T-cell (primary cell): ENCODE measurements at places on chromosomes 2 and 18.

DNA sequence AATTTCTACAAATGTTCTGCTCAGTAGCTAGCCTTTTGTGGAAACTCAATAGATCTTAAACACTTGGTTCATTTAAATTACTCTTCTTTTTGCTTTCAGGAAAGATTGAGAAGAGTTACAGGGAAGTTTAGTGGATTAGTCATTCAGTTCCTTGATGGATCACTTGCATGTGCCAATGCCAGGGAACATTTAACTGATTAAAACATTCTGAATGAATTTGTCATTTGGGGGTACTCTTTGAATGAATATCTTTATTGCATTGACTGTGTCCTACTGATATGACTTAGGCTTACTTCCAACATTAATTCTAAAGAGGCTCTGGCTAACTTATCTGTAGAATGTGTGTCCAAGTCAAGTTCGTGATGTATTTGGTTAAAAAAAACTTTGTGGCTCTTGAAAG is 199.8 kb downstream of the PLCL1 start:
- DNase-seq: no peak

GRCh38 chr2:95277246-95277906 is 3.1 kb downstream of the PROM2 start:
- no peak for DNase-seq

GRCh38 chr2:106061611-106062349 is 132.3 kb downstream of the UXS1 start:
- DNase-seq: no peak

DNA sequence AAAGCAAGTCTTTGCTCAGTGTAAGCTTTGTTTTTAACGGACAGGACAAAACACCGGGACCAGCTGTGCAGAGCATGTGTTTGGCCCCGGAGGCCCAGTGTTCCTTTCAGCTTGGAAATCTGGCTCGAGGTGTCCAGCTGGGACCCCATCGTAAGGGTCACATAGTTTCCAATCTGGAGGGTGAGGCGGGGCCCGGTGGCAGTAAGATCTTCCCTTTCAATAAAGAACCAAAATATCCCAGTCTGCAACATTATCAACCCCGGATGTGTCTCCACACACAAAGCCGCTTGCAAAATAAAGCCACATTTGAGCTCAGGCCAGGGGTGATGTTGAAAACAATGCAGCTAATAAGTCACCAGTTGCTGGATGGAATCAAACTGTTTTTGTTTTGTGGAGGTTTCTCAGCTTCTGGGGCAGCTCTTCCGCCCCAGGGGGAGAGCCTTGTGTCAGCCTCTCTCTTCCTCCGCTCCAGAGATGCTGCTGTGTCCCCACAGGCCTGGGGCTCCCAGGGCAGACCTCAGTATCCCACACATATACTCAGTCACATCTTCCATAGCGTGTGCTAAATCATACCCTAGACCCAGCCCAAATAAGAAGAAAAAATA is 138.6 kb upstream of the GLI2 start:
- DNase-seq: no peak

GRCh38 chr2:30732376-30732775 is 74.9 kb downstream of the CAPN13 start:
- DNase-seq: no peak

DNA sequence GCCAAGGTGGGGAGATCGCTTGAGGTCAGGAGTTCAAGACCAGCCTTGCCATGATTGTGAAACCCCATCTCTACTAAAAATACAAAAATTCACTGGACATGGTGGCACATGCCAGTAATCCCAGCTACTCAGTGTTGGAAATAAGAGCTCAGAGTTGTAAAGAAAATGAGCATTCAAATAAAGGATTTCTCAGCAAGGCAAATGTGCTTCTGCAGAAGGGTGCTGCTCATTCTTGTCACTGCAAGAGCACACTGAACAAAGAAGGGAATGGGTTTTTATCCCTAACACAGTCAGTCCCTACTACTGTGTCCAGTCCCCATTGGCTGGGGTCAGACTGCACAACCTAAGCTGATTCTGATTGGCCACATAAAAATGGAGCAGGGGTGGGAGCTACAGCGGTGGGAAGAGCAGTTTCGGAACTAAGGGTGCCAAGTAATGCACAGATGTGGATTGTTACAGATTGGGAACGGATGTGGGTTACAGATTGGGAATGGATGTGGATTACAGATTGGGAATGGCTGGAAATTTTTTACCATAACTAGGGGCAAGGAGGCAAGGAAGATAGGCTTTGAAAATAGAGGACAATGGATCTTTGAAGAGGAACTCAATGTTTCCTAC is 31.1 kb upstream of the TRAPPC8 start:
- DNase-seq: no peak

- no peak for DNase-seq
Observed at GRCh38 chr18:42675810-42676209, 439.7 kb downstream of the RIT2 start.

- DNase-seq: no peak
Observed at GRCh38 chr2:175318542-175318941, 137.0 kb upstream of the ATP5MC3 start.

- no peak for DNase-seq
Observed at GRCh38 chr18:376311-376710, 108.5 kb upstream of the THOC1 start.

- DNase-seq: no peak
Observed at GRCh38 chr18:48959921-48960920, 9.5 kb upstream of the SMAD7 start.

GRCh38 chr18:62118328-62118727 is 68.5 kb downstream of the PIGN start:
- DNase-seq: no peak

- DNase-seq: no peak
Observed at GRCh38 chr18:31741097-31741735, 19.5 kb downstream of the SLC25A52 start.

- DNase-seq: no peak
Observed at GRCh38 chr2:127228102-127228501, 8.0 kb upstream of the CYP27C1 start.

DNA sequence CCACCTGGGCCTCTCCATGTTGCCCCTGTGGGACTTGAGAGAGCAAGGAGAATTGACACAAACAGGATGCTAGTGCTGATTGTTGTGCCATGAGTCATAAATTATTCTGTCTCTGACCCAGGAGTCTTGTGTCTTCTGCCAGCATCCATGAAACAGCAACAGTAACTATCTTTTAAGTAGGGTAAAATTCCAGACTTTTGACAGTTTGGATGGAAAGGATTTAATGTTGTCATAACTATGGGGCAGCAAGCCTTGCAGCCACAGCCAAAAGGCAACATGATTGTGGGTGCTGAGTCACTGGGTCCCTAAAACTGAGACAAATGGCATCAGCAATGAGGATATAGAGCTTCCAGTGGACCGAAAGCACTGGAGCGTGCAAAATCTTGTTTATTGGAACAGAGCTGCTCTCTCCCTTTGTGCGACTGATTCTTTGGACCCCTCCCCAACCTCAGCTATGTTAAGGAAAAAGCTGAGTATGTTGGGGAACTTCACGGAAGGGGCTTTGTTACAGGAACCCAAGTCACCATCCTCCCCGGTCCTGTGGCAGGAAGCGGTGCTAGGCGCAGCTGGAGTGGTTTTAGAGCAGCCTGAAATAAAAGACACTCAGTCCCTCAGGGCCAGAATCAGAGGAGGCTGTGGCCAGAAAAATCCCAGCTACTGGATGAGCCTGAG is 9.6 kb upstream of the ITPRIPL1 start:
- DNase-seq: no peak

GRCh38 chr2:168139852-168140251 is 107.5 kb downstream of the STK39 start:
- DNase-seq: no peak

DNA sequence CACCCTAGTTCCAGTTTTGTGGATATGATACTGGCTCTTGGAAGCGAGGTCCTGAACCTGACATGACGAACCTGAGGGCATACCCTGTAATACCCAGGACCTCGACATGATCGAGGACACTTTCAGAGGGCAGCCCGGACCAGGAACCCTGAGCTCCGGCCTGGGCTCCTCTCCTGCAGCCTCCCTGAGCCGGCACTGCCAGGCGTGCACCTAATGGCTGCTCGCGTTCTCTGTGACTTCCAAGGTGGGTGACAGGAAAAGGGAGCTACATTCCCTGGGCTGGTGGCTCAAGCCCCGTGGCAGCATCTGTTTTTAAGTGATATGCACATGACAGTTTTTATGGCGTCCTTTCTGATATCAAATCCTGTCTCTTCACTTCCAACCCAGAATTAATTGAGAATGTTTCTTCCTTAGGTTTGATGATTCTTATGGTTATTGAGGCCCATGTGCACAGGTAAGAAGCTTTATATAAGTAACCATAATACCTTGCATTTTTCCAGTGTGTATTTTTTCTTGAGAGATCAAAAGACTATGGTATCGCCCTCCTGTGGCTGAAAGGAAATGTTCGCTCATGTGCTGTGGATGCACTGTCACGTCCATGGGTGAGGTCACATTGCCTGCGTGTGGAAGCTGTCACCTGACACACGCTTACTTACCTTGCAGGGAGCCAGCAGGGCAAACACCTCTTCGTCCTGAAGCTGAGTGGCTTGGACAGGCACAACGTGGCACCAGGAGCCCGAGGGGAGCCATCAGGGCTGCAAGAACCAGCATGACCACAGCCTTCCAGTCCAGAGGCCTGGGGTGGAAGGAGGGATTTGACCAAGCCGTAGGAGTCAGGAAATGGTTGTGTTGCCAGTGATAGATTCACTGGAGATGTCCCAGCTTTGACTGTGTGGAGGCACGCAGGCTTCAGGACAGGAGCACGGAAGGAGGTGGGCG is 367.4 kb upstream of the MYT1L start:
- peak; percentile 37 for DNase-seq

- no peak for DNase-seq
Observed at GRCh38 chr2:38074058-38074763, 1.7 kb downstream of the CYP1B1 start.

GRCh38 chr2:192414794-192415193 is 220.1 kb upstream of the TMEFF2 start:
- DNase-seq: no peak

DNA sequence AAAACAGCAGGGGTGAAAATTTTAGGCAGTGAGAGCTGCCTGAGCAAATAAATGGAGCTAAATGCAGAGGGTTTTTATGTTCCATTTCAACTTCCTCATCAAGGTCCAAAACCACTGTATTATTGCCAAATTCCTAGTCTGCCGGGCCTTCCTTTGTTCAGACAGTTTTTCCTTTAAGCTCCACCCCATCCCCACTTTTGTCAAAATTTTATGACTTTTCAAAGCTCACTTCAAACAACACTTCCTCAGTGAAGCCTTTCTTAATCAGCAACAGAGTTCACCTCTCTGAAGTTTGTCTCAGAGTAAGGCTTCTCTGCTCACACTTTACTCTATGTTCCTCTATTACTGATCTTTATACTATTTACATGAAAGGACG is 81.3 kb downstream of the CERKL start:
- DNase-seq: no peak

GRCh38 chr2:149221898-149222297 is 108.5 kb upstream of the LYPD6 start:
- DNase-seq: no peak

DNA sequence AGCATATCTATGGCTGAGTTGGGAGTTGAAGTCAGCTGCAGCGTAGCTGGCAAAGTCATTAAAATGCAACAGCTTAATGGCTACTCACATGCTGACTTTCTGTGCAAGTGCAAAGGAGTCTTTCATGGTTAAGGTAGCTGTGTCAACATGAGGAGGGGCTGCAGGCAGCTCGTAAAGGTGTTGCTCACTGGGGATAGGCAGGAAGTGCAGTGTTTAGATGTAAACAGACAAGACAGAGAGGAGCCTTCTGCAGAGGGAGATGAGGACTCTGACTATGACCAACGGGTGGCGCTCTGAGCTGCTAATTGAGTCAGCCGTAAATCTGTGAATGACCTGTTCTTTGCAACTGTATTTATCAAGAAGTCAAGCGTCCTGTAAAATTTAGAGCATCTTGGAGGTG is 22.3 kb upstream of the CAVIN2 start:
- DNase-seq: no peak

DNA sequence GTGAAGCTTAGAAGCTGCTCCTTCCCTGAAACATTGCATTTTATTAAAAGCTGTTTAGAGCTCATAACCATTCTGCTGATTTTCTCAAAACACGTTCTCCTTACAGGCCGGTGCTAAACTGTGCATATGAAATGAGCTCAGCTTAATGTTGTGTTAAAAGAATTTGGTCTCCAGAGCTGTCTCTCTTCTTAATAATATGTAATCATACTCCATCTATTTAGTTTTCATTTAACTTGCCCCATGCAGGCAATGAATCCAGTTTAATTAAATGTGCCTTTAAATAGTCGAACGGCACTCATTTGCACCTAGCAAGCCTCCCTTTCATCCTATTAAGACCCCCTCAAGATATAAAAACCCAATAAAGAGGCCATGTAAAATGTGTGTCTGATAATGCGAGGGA is 76.3 kb downstream of the HNMT start:
- DNase-seq: no peak

DNA sequence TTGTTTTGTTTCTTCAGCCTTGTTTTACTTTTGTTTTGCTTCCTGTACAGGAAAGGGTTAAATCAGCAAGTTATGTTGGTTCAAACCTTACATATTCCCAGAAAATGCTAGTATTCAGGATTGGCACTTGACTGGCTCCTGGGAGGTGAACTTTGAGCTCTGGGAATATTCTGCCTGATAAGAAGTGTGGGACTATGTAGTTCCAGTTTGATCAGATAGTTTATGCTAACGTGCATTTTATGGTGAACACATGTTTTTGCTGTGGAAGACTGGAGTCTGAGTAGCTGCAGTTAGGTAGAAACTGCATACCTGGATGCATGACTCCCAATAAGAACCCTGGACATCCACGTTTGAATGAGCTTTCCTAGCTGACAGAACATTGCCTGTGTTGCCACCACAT is 603.1 kb upstream of the HS6ST1 start:
- DNase-seq: no peak

GRCh38 chr2:206802654-206803514 is 37.5 kb downstream of the FASTKD2 start:
- DNase-seq: no peak

- no peak for DNase-seq
Observed at GRCh38 chr2:57907411-57907810, 139.2 kb upstream of the VRK2 start.

GRCh38 chr18:7592305-7593071 is 25.4 kb downstream of the PTPRM start:
- no peak for DNase-seq

DNA sequence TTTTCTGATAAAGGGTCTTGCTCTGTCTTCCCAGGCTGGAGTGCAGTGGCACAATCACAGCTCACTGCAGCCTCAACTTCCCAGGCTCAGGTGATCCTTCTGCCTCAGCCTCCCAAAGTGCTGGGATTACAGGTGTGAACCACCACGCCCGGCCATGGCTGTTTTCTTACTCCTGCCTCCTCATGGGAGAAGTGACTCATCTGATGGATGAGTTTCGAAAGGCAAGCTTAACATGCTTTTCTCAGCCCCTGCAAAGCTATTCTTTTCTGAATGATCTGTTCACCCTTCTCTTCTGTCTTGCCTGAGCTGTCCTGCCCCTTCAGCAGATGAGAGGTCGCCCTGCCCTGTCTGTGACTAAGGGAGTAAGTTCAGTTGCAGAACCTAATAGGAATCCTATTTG is 929 bp upstream of the CREG2 start:
- no peak for DNase-seq
